ENCODE measurements at places on chromosomes 5 and 9.
A peak's percentile ranks its signal among the peaks of the same experiment; 100 is the strongest.

GRCh38 chr5:96326902-96327301 is 106.1 kb downstream of the PCSK1 start:
- DNase-seq = no peak

GRCh38 chr9:37565661-37566618 is 10.2 kb downstream of the FBXO10 start:
- DNase-seq = no peak

DNA sequence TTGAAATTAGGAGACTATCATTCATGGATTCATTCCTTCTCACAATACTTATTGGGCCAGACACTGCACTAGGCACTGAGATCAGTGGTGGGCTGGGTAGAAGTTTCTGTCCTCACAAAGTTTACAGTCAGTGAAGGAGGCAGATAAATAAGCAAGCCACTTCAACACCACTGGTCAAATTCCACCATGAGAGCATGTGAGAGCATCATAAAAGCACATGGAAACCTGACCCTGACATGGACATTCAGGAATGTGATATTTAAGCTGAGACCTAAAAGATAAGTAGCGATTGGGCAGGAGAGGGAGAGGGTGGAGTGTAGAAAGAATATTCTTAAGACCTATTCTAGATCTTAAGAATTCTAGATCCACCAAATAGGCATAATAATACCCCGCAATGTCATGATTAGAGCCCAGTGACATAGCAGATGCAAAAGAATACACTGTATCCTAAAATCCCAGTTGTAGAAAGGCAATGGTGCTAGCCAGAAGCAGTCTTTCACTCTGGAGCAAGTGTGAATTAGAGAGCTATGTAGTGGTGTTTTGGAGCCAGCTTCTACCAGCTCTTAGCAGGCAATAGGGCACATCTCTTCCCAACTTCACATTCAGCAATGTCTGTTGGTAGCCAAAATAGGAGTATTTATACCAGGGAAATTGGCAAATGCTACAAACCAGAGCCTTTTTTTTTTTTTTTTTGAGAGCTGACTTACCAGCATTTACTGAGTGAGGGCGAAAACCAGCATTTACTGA is 46.4 kb downstream of the SH3RF2 start:
- no peak for DNase-seq

GRCh38 chr5:2779459-2779858 is 28.0 kb upstream of the IRX2 start:
- DNase-seq = no peak

- DNase-seq = no peak
Observed at GRCh38 chr5:157384971-157385709, 74.9 kb upstream of the NIPAL4 start.

GRCh38 chr9:108996643-108997042 is 16.7 kb downstream of the CTNNAL1 start:
- no peak for DNase-seq

DNA sequence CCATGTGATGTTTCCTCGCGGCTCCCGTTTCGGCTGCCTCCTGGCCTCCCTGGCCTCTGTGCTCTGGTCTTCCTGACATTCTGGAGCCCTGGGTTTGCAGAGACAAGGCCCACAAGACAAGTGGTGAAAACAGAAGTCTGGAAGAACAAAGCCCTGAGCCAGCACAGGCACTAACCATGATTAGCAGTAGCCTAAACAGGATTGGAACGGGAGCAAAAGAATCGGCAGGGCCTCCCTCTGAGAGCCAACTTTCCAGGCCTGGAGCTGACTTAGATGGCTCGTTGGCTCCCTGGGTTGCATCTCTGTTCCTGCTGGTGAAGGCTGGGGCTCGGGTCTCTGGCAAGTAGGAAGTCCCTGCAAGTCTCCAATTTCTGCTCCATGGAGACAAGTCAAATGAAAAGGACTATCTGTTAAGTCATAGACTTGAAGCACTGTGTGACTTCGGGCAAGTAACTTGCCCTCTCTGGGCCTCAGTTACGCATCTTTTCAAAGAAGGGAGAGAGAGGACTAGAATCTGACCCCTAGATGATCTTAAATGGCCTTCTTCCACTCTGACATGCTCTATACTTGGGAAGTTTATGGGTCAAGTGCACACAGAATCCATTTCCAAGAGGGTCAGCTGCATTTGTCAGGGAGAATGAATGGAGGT is 3.3 kb downstream of the COL27A1 start:
- no peak for DNase-seq

- no peak for DNase-seq
Observed at GRCh38 chr9:114237781-114238180, 82.4 kb downstream of the COL27A1 start.

GRCh38 chr5:71586941-71587765 is at the start of gene MCCC2:
Gene MCCC2 (plus strand): TSS chr5:71587340. CDS start chr5:71587426, 86 bp downstream.
- DNase-seq = peak; percentile 86

GRCh38 chr5:176167800-176168199 is 70.4 kb upstream of the SIMC1 start:
- no peak for DNase-seq
